Glutamatergic neuron (in vitro differentiated cells): ENCODE measurements at places on chromosomes 5 and 9. TPM values are rescaled to one million over a fixed set of nuclear protein-coding genes. Genes with fewer than 3 reads are reported as not detected.
A peak's percentile ranks its signal among the peaks of the same experiment; 100 is the strongest.

- peaks cover 12% of the 10 kb centered on the region for H3K4me1 ChIP-seq
- no peak overlapping the region for H3K4me3 ChIP-seq
- DNase-seq, result no peak
- peaks cover 3% of the 10 kb centered on the region for H3K27me3 ChIP-seq
- no peak overlapping the region for H3K27ac ChIP-seq
These were observed 117.0 kb downstream of the PAPPA start for GRCh38 chr9:116270546-116270945.

- H3K36me3 ChIP-seq, result no peaks in the 10 kb centered on the region
- no peak overlapping the region for H3K27ac ChIP-seq
- H3K27me3 ChIP-seq, result peaks cover 4% of the 10 kb centered on the region
- DNase-seq, result no peak
- no peak overlapping the region for H3K4me3 ChIP-seq
- no peaks in the 10 kb centered on the region for H3K4me1 ChIP-seq
These were observed 421.0 kb downstream of the GADD45G start for GRCh38 chr9:90025816-90026215.

DNA sequence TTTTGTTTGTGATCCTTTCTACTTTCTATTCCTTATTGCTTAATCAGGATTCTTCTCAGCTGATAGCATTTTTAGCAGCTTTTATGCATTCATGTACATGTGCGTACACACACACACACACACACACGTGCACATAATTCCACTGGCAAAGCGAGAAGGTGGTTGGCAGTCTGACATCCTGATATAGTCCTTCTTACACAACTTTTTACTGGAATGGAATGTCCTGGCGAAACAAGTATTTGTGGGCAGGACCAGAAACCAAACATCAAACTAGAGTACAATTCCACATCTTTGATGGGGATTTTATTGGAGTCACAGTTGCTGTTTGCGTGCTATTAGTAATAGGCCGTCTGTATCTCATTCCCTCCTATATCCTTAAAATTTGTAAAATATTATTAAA lies 356.5 kb downstream of the CCDC171 start:
- H3K27ac ChIP-seq, result no peak overlapping the region
- no peak overlapping the region for H3K4me3 ChIP-seq
- no peak for DNase-seq
- no peaks in the 10 kb centered on the region for H3K36me3 ChIP-seq

- no peaks in the 10 kb centered on the region for H3K36me3 ChIP-seq
- no peak overlapping the region for H3K27ac ChIP-seq
- no peak overlapping the region for H3K4me3 ChIP-seq
- H3K27me3 ChIP-seq, result no peaks in the 10 kb centered on the region
These were observed 128.1 kb downstream of the STARD4 start for GRCh38 chr5:111384220-111384619.

GRCh38 chr5:74365723-74366122 lies 274.8 kb downstream of the ENC1 start:
- H3K4me1 ChIP-seq, result peaks cover 5% of the 10 kb centered on the region
- no peaks in the 10 kb centered on the region for H3K36me3 ChIP-seq
- H3K27me3 ChIP-seq, result peaks cover 7% of the 10 kb centered on the region
- H3K27ac ChIP-seq, result no peak overlapping the region

DNA sequence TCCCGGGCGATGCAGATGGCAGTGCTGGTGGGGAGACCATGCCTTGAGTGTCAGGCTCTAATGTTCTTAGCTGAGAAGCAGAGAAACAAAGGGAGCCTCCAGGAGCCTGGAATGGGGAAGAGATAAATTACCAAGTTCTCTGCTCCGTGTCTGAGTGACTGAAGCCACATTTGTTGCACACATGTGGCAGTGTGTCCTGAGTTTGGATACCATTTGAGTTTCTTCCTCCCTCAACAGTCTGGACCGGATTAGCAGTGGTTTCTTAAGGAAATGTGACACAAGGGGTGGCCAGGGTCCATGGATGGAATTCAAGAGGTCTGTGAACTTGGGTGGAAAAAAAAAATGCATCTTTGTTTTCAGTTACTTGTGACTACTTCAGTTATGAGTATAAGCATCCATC lies 50.7 kb upstream of the GARNL3 start:
- H3K4me1 ChIP-seq, result no peaks in the 10 kb centered on the region
- no peaks in the 10 kb centered on the region for H3K36me3 ChIP-seq
- no peak overlapping the region for H3K27ac ChIP-seq
- H3K4me3 ChIP-seq, result no peak overlapping the region
- peaks cover 8% of the 10 kb centered on the region for H3K27me3 ChIP-seq

- no peak overlapping the region for H3K27ac ChIP-seq
- H3K4me3 ChIP-seq, result no peak overlapping the region
- DNase-seq, result peak; percentile 21
These were observed 1.6 kb upstream of the PCAT7 start for GRCh38 chr9:94553029-94553938.

DNA sequence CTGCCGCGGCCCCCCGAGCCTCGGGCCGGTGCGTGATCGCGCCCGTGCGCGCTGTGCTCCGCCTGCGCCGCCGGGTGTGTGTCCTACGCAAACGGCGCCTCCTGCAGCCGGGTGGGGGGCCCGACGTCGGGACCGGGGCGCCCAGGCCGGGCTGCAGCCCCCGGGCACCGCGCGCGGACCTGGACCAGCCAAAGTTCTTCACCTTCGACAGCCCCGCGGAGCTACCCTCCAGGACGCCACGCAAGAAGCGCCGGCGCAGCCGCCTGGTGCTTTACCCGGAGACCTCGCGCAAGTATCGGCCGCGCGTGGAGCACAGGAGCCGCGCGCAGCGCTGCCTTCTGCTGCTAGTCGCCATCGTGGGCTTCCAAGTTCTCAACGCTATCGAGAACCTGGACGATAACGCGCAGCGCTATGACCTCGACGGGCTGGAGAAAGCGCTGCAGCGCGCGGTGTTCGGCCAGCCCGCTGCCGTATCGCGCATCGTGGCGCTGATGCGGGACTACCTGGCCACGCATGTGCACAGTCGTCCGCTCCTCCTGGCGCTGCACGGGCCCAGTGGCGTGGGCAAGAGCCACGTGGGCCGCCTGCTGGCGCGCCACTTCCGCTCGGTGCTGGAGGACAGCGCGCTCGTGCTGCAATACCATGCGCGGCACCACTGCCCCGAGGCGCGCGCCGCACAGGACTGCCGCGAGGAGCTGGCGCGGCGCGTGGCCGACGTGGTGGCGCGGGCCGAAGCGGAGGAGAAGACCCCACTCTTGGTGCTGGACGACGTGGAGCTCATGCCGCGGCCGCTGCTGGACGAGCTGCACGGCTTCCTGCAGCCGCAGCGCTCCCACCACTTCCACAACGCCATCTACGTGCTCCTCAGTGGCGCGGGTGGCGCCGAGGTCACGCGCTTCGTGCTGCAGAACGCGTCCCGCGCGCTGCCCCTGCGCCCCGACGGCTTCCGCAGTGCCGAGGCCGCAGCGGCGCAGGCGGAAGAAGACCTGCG lies 1.5 kb downstream of the TOR4A start:
- DNase-seq, result no peak
- H3K27ac ChIP-seq, result no peak overlapping the region
- peaks cover 21% of the 10 kb centered on the region for H3K4me1 ChIP-seq
- no peak overlapping the region for H3K4me3 ChIP-seq
- peaks cover 8% of the 10 kb centered on the region for H3K27me3 ChIP-seq

DNA sequence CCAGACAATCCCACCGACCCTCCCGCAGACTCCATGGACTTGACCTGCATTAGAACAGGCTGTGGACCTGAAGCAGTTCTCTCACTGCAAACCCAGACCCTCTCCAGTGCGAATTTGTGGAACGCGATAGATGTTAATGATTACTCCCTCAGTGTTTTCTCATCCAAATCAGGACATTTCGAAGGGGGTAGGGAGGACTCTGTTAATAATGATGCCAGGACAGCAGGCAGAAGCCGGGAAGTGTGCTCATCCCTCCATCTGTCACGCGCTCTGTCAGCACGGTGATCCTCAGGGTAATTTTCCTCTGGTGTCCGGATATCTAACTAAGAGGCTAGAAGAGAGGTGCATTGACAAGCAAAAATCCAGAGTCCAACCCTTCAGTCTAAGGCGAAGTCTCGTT lies 18.8 kb downstream of the RAPGEF1 start:
- peak overlapping the region; percentile 94 for H3K27ac ChIP-seq
- no peaks in the 10 kb centered on the region for H3K36me3 ChIP-seq
- peaks cover 12% of the 10 kb centered on the region for H3K27me3 ChIP-seq
- H3K4me1 ChIP-seq, result peaks cover 74% of the 10 kb centered on the region
- peak overlapping the region; percentile 69 for H3K4me3 ChIP-seq

ADAMTS13 gene
- total RNA-seq, result 27.9 TPM

FYB1 gene
- total RNA-seq, result not detected

NDUFS6 gene
- 40.3 TPM for total RNA-seq

THG1L gene
- 3.4 TPM for total RNA-seq

PCDHGA7 gene
- 4.2 TPM for total RNA-seq

HAVCR1 gene
- total RNA-seq, result not detected

NKD2 gene
- total RNA-seq, result 41.7 TPM

NOXA1 gene
- total RNA-seq, result 2.6 TPM

CDC14B gene
- 9.2 TPM for total RNA-seq

OTP gene
- total RNA-seq, result 0.17 TPM

ARID3C gene
- total RNA-seq, result not detected
